Cortex of kidney (tissue), 1 donor: ENCODE measurements at places on chromosomes 11 and 22.

GRCh38 chr11:44775985-44776446, 49.3 kb downstream of the TSPAN18 start:
- no peak for DNase-seq

DNA sequence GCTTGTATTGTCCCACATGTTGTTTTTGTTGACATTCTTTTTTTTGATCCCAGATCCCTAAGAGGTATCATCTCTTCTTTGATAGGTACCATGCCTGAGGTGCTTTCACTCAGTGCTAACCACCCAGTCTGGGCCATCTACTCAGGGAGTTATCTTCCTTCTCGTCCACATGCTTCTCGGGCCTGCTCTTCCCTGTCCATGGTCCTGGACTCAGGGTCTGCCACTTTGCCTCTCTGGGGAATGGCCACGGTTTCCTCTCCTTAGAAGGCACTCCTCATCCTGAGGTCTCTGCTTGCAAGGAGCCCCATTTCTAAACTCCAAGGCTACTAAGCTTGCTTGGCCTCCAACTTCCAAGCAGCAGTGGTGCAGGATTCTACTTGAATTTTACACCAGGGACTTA, 227.0 kb upstream of the NCAM1 start:
- no peak for DNase-seq

DNA sequence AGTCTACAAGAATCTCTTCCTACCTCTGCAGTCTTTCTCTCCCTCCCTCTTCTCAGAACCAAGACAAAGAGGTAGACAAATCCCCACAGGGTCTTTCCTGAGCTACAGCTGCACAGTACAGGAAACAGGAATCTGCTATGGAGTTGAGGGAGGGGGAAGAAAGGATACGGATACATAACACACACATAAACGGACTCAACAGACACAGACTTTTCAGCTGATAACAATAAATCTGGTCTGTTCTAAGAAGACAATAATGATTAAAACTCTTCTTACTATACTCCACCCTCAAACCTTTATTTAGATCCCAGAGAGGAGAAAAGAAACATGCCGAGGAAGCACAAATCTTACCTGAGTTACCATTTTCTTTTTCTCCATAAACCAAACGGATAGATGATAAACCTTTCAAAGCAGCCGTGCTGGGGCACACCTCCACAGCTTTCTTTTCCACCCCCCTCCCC, 122.2 kb downstream of the APOL5 start:
- DNase-seq: no peak

DNA sequence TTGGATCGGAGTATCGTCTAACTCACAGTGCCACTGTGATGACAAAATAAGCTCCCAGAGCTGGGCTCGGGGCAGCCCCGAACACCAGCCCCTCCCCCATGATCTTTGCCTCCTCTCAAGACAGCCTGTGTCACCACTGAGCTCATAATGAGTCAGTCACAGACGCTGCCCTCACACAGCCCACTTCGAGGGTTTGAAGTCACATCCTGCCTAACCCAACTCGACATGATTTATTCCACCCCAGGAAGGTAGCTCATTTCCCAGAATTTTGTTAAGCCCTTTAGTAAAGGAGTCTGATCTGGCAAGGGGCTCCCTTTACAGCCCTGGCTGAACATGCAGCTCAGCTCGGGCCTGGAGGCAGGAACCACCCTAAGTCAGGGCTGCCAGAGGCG, 22.8 kb downstream of the MYH9 start:
- no peak for DNase-seq

DNA sequence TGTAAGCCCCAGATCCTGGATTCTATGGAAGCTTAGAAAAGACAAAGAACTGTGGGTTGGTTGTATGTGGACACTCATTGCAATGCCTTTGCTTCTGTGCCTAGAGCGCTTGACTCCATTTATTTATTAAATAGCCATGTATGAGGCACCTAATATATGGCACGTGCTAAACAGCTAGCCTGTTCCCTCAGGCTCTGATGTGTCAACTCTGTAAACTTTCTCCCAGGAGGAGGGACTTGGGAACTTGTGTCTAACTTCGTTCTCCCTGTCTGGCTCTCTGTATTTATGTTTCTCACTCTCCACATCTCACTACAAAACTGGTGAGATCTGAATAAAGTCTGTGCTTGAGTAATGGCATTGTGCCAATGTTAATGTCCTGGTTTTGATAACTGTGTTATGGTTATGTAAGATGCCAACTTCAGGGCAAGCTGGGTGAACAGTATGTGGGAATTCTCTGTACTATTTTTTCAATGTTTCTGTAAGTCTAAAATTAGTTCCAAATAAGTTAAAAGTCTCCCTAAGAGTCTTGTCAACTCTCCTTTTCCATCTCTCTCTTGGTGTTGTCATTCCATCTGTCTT, 34.1 kb upstream of the ZBTB16 start:
- no peak for DNase-seq

DNA sequence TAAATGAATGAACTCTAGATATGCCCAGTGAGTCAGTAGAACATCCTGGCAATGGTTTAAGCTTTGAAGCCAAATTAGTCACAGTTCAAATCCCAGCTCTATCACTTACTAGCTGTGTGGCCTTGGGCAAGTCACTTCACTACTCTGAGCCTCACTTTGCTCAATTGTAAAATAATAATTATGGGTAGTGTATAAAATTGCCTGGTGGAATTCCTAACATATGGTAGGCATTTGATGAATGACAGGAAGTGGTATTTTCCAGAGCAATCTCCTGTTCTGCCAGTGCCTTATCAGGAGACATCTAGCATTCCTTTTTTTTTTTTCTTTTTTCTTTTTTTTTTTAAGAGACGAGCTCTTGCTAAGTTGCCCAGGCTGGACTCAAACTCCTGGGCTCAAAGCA, 13.0 kb downstream of the SCN4B start:
- DNase-seq: no peak

DNA sequence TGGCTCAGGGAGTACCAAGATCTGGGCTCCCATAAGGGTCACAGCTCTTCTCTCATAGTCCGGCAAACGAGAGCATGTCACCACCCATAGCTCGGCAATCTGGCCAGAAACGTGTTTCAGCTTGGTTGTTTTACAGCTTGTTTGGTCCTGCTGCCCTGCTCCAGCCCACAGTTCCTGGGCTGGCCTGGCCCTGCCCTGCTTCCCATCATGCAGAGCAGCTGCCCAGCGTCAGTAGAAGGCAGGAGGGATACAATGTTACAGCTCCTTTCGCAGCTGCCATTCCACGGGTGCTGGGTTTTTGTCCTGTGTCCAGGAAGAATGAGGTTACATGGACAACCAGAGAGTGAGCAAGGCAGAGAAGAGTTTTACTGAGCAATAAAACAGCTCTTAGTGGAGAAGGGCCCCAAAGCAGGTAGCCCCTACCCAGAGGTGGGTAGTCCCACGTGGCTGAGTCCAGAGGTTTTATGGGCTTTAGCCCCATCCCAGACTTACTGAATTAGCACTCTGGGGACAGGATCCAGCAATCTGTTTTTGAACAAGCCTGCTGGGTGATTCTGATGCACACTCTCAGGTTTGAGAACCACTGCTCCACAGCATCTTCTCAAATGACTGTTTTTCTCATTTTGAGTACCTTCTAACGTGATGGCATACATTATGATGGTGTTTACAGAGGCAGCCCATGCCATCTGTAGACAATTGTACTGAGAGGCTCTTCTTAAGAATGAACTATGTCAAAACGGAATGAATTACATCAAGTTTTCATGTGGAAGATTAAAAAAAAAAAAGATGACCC, 5.8 kb upstream of the MS4A18 start:
- DNase-seq: no peak

- no peak for DNase-seq
These were observed 31.7 kb downstream of the NEAT1 start for GRCh38 chr11:65454311-65454695.

GRCh38 chr11:1656061-1656441, 26.5 kb downstream of the KRTAP5-5 start:
- no peak for DNase-seq

- DNase-seq: no peak
These were observed 555.3 kb downstream of the MIAT start for GRCh38 chr22:27212617-27213177.

- DNase-seq: no peak
These were observed 2.9 kb downstream of the RPS3 start for GRCh38 chr11:75402002-75402773.

- DNase-seq: no peak
These were observed 36.3 kb upstream of the JAM3 start for GRCh38 chr11:134032501-134033091.

- DNase-seq: no peak
These were observed 1359.9 kb downstream of the LRRC4C start for GRCh38 chr11:40099426-40100161.

- no peak for DNase-seq
These were observed 80.7 kb upstream of the MPPED2 start for GRCh38 chr11:30666817-30667216.

- DNase-seq: no peak
These were observed 24.8 kb downstream of the PAK1 start for GRCh38 chr11:77449060-77449521.

DNA sequence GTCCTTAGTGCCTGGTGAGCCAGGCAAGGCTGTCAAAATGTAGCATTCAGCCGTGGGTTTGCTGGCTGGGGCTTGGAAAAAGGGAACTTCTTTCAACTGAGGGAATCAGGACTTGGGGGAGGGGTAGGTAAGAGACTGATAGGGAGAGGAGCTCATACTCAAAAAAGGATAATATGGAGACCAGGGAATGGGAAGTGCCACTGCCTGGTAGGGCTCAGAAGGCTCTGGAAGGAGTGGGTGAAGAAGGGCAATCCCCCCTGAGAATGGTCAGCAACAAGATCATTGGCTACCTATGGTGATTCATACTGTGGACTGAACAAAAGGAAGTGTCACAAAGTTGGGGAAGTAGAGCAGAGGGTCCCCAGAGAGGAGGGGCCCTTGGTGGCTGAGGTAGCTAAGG, 1.9 kb downstream of the CNGA4 start:
- no peak for DNase-seq

GRCh38 chr11:110857892-110858546, 145.8 kb upstream of the ARHGAP20 start:
- no peak for DNase-seq

GRCh38 chr11:78138694-78139421, 568 bp downstream of the ALG8 start:
- no peak for DNase-seq

GRCh38 chr11:61683961-61684869, 4.0 kb downstream of the DAGLA start:
- DNase-seq: no peak

GRCh38 chr11:123479048-123479837, 49.2 kb downstream of the GRAMD1B start:
- DNase-seq: no peak

- no peak for DNase-seq
These were observed 10.2 kb downstream of the DKK3 start for GRCh38 chr11:11998091-11998781.

DNA sequence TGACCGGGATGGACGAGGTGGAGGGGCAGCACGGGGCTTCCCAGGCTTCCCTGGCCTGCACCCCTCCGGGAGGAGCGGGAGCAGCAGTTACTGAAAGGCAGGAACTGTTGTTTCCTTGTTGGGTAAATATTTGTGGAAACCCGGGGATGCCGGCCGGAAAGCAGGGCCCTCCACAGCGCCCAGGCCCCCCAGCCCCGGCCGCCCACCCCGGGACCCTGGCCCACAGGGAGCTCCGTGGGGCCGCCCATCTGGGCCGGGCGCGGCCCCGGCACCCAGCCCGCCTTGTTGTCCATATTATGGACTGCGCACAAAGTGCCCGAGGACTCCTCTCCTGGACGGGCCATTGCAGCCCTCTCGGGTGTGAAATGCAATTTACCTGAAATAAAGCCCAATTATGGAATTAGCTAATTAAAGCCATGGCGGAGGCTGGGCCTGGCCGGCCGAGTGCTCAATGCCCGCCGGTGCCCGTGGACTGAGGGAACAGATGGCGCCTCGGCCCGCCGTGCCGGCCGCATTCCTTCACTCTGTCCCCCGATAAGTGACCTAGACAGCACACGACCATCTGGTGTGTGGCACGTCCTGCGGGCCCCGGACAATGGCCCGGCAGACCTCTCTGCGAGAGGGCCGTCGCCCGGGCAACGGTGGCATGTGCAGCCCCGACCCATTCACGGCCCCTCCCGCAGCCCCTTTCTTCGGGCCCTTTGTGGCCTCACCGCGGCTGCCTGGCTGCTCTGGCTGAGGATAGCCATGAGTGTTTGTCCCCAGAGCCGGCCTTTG, 35.4 kb downstream of the CDKN1C start:
- DNase-seq: no peak

DNA sequence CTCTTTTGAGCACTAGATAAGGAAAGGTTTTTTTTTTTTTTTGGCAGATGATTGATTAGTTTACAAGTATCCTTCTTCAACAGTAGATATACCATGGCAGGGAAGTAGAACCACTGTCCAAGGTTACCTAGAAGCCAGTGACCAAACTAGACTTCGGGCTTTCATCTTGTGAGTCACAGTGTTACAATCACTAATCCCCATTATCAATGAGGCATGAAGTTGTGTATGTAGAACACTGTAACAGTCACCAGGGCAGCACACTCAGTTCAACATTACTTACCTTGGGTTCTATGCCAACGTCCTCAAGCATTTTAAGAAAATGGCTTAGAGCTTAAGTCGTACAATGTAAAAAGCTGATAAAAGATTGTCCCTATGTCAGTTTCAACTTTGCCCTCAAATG, 430.9 kb downstream of the ETS1 start:
- DNase-seq: no peak

- no peak for DNase-seq
These were observed 113.3 kb downstream of the MORC2 start for GRCh38 chr22:30855266-30855665.

DNA sequence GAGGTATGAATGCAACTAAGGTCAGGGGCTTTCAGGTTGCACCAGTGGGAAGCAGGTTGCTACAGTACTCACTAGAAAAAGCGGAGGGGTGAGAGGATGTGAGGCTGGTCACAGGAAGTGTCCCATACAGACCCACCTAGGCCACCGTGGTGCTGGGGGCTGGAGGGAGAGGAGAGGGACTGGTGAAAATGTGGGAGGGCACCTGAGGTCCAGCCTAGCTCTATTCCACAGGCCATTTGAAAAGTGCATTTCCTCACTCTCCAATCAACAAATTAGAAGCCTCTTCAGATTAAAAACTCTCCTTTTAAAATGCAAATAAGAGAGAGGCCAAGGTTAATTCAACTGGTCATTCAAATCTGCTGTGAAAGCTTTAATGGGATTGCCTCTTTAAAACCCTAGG, 38.6 kb upstream of the NCAM1 start:
- DNase-seq: no peak

DNA sequence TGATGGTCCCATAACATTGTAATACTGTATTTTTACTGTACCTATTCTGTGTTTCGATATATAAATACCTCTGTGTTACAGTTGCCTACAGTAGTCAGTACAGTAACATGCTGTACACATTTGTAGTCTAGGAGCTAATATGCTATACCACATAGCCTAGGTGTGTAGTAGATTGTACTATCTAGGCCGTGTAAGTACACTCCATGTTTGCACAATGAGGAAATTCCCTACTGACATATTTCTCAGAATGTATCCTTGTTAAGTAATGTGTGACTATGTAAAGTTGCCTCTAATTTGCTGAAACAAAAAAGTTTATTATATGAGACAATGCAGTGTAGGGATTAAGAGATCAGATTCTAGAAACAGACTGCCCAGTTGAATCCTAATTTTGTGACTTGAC, 21.3 kb downstream of the CAPRIN1 start:
- no peak for DNase-seq
